Heart right ventricle (tissue), 16 donors: ENCODE measurements at places on chromosomes 6 and 20. TPM values are rescaled to one million over a fixed set of nuclear protein-coding genes. Genes with fewer than 3 reads are reported as not detected.

BTNL2 gene
- not detected for polyA plus RNA-seq

HLA-DOB gene
- 0.36 TPM for polyA plus RNA-seq

ADA gene
- polyA plus RNA-seq, result 12.9 TPM

ELOVL4 gene
- polyA plus RNA-seq, result 0.07 TPM

CRIP3 gene
- 72.3 TPM for polyA plus RNA-seq

ABHD16B gene
- polyA plus RNA-seq, result 0.32 TPM
